ENCODE measurements at places on chromosomes 4 and X.

DNA sequence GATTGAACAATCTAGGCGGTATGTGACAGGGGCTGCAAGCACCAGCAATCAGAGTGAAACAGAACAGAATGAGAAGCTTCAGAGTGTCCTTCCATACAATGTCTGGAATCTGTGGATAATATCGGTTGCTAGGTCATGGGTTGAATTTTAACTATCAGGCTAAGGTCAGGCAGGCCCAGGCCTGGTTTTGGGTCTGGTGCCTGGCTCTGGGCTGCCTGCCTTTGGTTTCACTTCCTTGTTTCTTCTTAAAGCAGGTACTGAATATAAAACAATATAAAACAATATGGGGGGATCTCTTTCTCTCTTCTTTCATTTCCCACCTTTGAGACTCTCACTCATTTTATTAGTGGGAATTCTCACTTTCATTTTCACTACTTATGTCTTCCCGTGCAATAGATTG, 962.0 kb downstream of the CCSER1 start:
- no peak for DNase-seq

GRCh38 chr4:23114538-23114937, 421.8 kb downstream of the GBA3 start:
- no peak for DNase-seq

DNA sequence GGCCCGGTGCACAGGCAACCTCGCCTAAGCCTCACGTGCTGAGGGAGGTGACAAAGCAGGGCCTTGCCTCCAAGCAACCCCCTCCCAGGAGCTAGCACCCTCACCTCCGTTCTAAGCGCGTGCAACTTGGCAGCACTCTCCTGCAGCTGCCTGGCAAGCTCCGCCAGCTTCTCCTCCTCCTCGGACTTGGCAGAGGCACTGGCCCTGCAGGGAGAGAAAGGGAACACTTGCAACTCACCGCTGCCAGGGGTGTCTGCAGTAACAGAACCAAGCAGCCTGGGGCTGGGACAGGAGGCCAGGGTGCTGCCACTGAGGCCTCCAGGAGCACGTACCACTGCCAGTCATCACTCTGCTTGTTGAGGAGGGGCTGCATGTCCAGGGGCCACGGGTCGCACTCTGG, 10.3 kb upstream of the TREX2 start:
- DNase-seq, result no peak

GRCh38 chr4:149645790-149646189, 169.9 kb downstream of the IQCM start:
- DNase-seq, result no peak

DNA sequence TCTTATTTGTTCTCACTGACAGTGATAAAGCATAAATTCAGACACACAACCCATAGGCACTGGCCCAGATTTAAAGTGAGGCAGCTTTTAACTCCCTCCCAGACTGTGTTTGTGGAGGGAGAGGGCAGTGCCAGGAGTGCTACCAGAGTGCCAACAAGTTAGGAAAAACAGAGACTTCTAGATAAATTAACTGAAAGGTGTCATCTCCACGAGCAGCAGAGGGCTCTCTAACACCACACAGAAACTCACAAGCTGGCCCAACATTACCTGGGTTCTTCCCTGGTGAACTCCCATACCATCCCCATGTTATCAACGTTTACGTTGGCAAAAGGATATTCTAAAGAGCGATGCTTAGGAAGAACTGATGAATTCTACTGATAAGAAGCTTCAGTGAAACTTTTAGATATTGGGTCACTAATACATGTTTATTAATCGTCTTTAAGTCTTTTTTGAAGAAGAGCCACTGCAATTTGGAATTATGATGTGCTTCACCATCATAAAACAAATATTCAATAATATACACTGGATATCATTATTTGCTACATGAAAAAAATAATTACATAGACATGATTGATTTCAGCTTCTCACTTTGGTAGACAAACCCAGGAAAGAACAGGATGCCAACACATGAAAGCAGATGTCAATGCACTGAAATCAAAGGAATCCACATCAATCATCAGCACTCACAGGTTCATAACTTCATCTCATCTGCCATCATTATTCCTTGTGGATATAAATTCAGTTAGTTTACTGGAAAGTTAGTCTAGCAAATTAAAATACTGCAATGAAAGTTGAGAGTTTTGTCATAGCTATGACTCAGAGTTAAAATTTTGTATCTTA, 121.2 kb upstream of the NAP1L5 start:
- no peak for DNase-seq

DNA sequence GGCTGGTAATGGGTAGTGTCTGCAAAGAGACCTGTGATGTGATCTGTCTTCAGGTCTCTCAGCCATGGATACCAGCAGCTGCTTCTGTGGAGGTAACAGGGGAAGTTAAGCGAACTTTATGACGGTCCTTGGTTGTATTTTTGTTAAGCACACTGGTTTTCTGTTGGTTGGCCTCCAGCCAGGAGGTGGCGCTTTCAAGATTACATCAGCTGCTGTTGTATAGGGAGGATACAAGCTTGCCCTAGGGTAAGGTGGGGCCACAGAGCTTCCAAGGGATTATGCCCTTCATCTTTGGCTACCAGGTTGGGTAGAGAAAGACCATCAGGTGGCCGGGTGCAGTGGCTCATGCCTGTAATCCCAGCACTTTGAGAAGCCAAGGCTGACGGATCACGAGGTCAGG, 834.2 kb upstream of the GALNTL6 start:
- no peak for DNase-seq

GRCh38 chr4:185566425-185566824, 31.1 kb upstream of the PDLIM3 start:
- no peak for DNase-seq

GRCh38 chr4:119233750-119234149, 21.2 kb downstream of the USP53 start:
- no peak for DNase-seq

DNA sequence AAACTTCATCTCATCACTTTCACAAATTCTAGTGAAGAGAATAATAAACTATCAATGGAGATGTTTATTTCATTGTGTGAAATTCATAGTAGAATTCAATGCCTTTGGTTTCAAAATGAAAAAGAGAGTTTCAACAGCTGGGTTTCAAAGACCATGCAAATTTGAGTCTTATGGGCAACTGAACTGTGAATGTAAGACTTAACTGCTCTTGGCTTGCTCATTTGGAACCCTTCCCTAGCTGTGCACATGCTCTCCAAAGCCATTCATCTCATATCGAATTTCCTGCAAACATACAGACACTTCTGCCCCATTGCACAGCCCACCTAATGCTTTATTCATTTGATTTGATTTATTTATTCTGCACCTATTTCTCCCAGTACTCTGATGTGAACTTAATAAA, 154.5 kb downstream of the GRXCR1 start:
- DNase-seq, result no peak

DNA sequence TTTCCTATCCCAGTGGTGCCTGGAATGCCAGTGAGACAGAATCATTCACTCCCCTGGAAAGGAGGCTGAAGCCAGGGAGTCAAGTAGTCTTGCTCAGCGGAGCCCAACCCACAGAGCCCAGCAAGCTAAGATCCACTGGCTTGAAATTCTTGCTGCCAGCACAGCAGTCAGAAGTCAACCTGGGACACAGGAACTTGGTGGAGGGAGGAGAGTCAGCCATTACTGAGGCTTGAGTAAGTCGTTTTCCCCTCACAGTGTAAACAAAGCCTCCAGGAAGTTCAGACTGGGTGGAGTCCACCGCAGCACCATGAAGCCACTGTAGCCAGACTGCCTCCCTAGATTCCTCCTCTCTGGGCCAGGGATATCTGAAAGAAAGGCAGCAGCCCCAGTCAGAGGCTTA, 283.2 kb upstream of the CPEB2 start:
- DNase-seq, result no peak

- DNase-seq, result no peak
Measured at GRCh38 chr4:47933840-47934239, 19.5 kb upstream of the NFXL1 start.

GRCh38 chrX:109920325-109920724, 82.6 kb upstream of the TMEM164 start:
- no peak for DNase-seq

DNA sequence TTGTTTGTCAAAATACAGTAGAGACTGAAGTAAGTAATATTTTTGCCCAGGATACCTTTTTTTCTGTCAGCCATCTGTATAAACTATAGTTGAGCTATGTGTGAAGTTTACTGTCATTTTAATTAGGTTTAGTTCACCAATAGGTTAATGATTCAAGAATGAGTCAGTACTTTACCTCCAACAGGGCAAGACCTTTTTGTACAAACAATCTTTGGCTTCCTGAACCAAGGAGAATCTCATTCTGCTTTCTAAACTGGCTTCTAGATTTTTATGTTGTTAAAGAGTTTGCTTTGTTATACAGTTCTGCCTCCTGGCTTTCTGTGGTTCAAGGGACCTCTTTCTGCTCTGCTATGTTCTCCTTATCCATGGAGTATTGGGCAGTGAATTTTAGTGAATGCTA, 412.0 kb upstream of the NR3C2 start:
- DNase-seq, result no peak

DNA sequence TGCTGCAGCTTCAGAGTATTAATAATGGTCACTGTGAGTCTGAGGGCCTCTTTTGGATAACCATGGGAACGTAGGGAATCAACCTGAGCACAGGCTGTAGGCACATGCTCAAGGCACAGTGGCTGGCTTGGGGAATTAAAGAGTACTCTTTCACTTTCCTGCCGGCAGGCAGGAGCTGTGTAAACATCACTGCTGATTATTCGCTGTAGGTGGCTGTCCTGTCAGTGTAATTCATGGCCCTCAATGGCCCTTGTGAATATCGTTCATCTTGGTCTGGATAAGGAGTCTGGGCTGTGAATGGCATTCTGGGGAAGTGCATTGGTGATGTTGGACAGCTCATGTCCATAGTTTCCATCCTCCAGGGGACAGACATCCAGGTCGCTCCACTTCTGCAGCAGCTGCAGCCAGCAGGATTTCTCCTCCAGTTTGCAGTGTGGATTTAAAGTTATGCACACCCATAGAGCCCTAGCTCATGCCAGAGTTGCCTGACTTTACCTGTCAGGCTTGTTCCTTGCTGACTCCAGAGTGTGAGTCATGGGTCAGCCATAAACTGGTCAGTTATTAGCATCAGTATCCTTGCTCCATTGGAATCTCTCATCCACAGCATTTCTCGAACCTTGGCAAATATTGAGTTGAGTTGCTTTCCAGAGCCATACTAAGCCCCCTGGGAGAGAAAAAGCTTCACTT, 43.0 kb downstream of the C4orf33 start:
- no peak for DNase-seq

- no peak for DNase-seq
Measured at GRCh38 chr4:42357325-42357724, 40.0 kb upstream of the SHISA3 start.

- peak; percentile 66 for DNase-seq
Measured at GRCh38 chr4:57426779-57427395, 316.7 kb upstream of the IGFBP7 start.

DNA sequence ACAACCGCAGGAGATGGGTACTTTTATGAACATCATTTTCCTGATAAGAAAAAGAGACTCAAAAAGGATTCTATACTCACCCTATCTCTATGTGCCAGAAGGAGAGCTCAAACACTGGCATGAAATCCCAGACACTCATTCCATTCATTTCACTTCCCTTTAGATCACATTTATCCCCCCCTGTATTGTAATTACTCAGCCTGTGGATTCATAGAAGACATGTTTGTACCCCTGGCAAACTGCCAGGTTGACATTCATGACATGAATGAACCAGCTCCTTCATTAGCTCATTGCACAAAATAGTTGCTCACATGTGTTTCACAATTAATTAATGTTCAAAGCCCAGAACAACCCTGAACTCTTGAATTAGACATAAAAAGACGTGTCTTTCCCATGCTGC, 4.9 kb downstream of the SMR3A start:
- no peak for DNase-seq

Data from renal cortex interstitium (tissue), 15 donors.